ENCODE measurements at places on chromosomes 1 and 21.

DNA sequence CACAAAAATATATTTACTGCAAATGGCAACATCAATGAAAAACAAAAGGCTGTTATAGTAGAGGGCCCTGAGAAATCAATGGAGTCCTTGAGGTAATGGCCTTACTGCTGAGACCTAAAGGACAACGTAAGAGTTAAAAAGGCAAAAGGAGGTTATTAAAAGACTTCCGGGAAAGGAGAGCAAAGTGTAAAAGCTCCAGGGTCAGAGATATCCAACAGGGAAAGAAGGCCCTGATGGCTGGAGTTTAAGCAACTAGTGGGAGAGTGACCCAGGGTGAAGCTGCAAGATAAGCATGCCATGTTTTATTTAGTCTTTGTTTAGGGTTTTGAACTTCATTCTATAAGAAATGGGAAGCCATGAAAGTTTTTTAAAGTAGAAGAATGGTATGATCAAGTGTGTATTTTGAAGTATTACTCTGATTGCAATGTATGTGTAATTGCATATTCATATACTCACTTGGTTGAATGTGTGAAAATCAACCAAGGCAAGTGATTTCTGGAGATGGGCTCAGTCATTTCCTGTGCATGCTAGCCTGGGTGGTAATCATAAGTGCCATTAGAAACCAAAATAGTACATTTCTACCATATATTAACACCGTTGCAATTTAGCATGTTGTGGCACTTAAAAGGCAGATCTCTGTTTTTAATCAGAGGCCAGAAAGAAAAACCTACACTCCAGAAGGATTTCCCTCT, 5.3 kb upstream of the DPYD start:
- DNase-seq: no peak

GRCh38 chr21:38211321-38211720, 45.5 kb upstream of the KCNJ15 start:
- no peak for DNase-seq

DNA sequence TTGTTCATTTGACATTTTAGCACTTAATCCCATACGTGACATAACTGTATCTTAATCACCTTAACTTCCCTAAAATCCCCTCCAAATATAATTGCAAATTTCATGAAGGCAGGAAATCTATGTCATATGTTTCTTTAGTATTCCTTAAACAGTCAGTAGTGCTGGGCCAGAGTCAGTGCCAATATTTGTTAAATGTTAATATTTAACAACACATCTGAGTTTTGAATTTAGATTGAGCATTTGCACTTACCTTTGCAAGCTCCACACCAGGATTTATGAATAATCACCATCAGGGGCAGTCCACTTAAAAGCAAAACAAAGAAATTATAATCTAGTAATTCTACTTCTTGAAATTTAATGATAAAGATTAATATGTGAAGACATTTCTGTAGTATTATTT, 5.3 kb downstream of the KTI12 start:
- DNase-seq: no peak

- DNase-seq: peak; percentile 72
Observed at GRCh38 chr21:28522014-28522799, 470.5 kb downstream of the LTN1 start.

DNA sequence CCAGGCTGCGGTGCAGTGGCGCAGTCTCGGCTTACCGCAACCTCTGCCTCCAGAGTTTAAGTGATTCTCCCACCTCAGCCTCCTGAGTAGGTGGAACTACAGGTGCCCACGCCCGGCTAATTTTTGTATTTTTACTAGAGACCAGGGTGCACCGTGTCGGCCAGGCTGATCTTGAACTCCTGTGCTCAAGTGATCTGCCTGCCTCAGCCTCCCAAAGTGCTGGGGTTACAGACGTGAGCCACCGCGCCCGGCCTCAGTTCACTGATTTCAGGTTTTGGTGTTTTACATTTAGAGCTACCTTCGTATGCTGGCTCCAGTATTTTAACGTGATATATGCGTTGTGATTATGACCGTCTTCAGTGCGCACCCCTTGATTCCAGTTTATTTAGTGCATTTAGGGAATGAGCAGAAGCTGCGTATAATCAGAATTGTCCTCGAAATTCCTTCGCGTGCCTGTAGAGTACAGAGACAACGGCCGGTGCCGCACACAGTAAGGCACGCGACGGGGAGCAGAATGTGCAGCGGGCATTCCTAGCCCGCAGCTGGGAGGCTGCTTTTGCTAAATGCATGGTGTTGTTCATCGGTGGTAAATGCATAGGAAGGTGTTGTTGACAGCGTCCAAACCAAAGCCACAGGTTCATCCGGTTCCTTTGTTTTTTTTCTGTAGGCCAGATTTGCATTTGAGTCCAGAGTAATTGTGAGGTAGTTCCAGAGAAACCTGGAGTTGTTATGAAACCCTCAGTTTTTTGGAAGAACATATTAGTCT, 48.9 kb upstream of the DIP2A start:
- no peak for DNase-seq

- no peak for DNase-seq
Observed at GRCh38 chr1:203467550-203467921, 8.1 kb upstream of the PRELP start.

DNA sequence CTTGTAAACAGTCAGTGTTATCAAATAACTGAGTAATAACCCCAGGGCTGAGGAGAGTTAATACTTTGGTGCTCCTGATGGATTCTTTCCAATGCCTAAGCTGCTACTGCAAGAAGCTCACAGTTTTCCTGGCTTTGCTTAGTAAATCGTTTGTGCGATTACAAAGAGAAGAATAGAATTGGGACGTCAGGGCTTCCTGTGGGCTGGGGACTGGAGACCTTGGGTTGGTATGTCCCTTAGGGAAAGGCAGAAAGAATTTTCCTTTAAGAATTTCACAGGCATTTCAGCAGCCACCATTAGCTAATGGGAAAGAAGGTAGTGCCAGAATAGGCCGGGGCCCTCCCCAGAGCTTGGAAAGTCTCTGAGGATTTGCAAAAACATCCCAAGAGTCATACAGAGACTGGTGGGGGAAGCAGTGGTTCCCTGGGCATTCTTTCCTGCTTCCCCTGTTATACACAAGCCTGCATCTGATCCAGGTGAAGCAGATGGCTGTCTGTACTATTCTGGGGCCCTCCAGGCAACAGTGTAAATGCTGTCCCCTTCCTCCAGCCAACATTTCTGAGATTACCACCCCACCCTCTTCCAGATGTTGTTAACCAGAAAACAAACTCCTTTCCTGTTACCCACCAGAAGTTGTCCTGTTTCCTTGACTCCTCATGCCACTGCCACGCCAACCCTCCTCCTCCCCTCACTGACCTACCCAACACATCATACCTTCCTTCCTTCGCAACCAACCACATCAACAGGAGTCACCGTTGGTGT, 40.2 kb downstream of the PLXNA2 start:
- DNase-seq: no peak

GRCh38 chr1:56034847-56035481, 544.4 kb downstream of the PLPP3 start:
- DNase-seq: no peak

- DNase-seq: no peak
Observed at GRCh38 chr1:228005511-228006033, 1.2 kb upstream of the WNT3A start.

DNA sequence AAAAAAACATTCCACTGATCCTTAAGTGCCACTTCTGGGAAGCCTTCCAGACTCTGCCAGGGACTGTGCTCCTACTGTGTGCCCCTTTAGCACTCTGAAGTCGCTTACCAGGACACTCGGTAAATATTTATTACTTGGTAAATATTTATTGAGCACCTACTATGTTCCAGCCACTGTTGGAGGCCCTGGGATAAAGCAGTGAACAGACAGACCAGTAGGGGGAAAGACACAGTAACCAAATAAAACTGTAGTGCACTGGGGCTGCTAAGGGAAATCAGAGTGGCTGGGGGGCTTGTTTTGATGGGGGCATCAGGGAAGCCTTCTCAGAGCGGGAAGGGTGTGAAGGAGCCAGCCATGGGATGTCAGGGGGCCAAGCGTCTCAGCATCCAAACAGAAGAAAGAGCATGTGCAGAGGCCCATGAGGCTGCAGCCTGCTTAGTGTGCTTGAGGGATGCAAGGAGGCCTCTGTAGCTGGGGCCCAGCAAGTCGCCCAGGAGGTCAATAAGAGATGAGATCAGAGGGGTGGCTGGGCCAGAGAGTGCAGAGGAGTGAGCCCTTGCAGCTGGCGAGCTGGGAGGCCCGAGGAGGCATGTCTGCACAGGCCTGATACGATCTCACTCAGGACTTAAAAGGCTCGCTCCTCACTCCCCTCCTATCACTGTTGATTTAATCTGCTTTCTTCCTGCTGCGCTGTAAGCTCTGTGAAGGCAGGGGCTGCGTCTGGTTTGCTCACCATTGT, 28.6 kb downstream of the KAZN start:
- DNase-seq: no peak

- no peak for DNase-seq
Observed at GRCh38 chr1:148263906-148264255, 111.8 kb upstream of the NBPF11 start.

DNA sequence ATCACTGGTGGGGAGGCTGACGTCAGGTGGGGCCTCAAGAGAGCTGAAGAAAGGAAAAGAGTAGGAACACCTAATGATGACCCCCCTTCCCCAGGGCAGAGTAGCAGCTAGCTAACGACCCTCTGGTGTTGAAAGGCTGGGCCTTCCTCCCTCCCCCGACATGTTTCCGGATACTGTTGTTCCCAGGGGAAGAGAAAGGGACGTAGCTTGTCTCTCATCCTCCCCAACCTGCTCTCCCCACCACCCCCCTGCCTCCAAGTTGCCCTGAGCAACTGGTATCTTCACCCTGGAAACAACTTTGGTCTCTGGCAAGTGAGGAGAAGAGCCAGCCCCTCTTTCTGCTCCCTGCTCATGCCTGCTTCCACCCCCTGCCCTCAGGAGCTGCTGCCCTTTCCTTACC, 2.4 kb downstream of the SEMA6C start:
- no peak for DNase-seq

- DNase-seq: peak; percentile 46
Observed at GRCh38 chr1:204258213-204259115, 44.7 kb upstream of the GOLT1A start.

DNA sequence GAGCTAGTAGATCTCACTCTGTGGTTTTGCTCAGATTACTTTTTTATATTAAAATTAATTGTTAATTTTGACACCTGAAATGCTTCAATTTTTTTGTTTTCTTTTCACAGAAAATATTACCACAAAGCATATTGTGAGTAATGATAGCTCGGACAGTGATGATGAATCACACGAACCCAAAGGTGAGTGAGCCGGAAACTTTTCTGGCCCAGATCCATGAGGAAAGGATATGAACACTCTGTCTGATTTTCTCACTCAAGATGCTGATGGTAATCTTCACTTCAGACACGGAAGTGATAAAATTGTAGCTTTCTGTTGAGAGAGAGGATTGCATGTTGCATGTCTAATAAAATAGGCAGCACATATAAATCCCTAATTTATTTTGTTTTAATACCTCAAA, 121.8 kb downstream of the PLA2G4A start:
- DNase-seq: no peak

GRCh38 chr1:220385158-220385557, 112.9 kb upstream of the RAB3GAP2 start:
- DNase-seq: no peak

GRCh38 chr21:16358784-16359183, 629.0 kb downstream of the USP25 start:
- no peak for DNase-seq

GRCh38 chr1:7587773-7588456, 183.2 kb upstream of the VAMP3 start:
- no peak for DNase-seq

GRCh38 chr1:44472620-44473525, 67.8 kb downstream of the RNF220 start:
- DNase-seq: no peak

- no peak for DNase-seq
Observed at GRCh38 chr1:66576645-66577044, 42.7 kb downstream of the SGIP1 start.

DNA sequence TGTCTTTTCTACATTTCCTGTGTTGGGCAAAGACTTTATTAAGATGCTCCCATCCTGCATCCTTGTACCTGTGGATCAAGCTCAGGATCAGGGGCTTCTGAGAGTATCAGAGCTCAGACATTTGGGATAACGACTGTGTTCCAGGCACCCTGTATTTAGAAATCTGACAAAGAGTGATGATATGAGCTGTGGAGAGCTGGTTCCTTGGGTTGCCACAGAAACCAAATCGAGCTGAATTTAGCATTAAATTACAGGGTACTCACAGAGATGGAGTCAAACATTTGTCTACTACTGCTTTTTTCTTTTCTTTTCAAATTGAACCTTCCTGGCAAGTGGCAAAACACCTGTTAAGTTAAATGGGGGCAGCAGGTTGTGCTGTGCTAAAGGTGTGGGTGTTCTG, 110.6 kb downstream of the XCL2 start:
- no peak for DNase-seq

GRCh38 chr1:76136894-76137293, 62.3 kb downstream of the ST6GALNAC3 start:
- DNase-seq: no peak

- no peak for DNase-seq
Observed at GRCh38 chr1:37294529-37294928, 179.9 kb upstream of the ZC3H12A start.

DNA sequence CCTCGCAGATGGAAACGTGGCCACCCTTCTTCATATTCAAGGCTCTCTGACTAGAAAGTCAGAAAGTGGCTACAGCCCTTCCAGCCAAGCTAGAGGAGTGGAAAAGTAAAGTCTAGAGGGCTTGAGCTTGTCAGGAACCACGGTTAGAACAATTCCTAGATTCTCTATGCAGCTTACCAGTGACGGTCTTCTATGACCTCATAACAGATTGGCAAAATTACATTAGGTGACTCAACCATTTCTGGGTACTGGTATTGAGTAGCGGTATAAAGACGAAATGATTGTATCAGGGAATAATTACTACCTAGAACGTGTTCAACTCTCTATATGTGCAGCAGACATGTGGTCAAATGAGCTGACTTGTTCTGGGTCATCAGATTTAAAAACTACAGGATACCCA, 155.0 kb upstream of the RUNX1 start:
- no peak for DNase-seq

- DNase-seq: no peak
Observed at GRCh38 chr1:190084552-190084951, 393.1 kb downstream of the BRINP3 start.

- no peak for DNase-seq
Observed at GRCh38 chr1:210797422-210797821, 336.5 kb downstream of the KCNH1 start.

- no peak for DNase-seq
Observed at GRCh38 chr1:87330057-87330884, 1.6 kb downstream of the LMO4 start.

- DNase-seq: no peak
Observed at GRCh38 chr1:220817907-220818306, 31.2 kb downstream of the MTARC1 start.

GRCh38 chr1:77473690-77474089, 191.9 kb downstream of the AK5 start:
- DNase-seq: no peak

GRCh38 chr1:96967311-96967710, 245.7 kb downstream of the PTBP2 start:
- DNase-seq: no peak

- peak; percentile 48 for DNase-seq
Observed at GRCh38 chr1:39266269-39266668, 61.8 kb downstream of the MACF1 start.

DNA sequence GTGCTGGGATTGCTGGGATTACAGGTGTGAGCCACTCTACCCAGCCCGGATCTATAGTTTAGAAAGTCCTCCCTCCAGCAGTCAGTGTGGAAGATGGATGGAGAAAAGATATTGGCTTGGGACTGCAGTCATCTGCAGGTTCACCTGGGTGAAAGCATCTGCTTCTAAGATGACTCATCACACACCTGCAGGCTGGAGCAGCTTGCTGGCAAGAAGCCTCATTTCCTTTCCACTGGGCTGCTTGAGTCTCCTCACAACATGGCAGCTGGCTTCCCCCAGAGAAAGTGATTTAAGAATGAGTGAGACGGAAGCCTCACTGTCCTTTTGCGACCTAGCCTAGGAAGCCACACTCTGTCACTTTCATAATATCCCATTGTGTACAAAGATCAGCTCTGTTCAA, 50.0 kb downstream of the FOXO6 start:
- DNase-seq: no peak

All from common myeloid progenitor, CD34-positive (primary cell).